Metanephros (tissue), 2 donors: ENCODE measurements at places on chromosomes 11 and 22. TPM values are rescaled to one million over a fixed set of nuclear protein-coding genes. Genes with fewer than 3 reads are reported as not detected.

The C11orf42 gene
- not detected for total RNA-seq

The GGTLC3 gene
- 0.29 TPM for total RNA-seq

The BTG4 gene
- not detected for total RNA-seq

The GGTLC2 gene
- total RNA-seq = 0.29 TPM

The MMP8 gene
- 2.8 TPM for total RNA-seq

The OR52N4 gene
- total RNA-seq = not detected

The MOGAT2 gene
- total RNA-seq = 0.53 TPM

The CLMP gene
- 30.9 TPM for total RNA-seq

The AMPD3 gene
- 11.2 TPM for total RNA-seq

The FERMT3 gene
- 13.4 TPM for total RNA-seq

The CYB561A3 gene
- 25.2 TPM for total RNA-seq

The PHOX2A gene
- not detected for total RNA-seq

The PYGM gene
- total RNA-seq = 136 TPM

The NRXN2 gene
- total RNA-seq = 33.2 TPM

The TLCD5 gene
- total RNA-seq = 8.8 TPM

The ZNF280B gene
- total RNA-seq = 2.0 TPM

The TRIM21 gene
- total RNA-seq = 12.8 TPM

The KCNJ1 gene
- total RNA-seq = 120 TPM

The DNAJB7 gene
- total RNA-seq = not detected

The DERL3 gene
- 2.9 TPM for total RNA-seq

The PRDM11 gene
- total RNA-seq = 27.1 TPM

The RCOR2 gene
- total RNA-seq = 4.1 TPM

The NCF4 gene
- 13.8 TPM for total RNA-seq

The PKDREJ gene
- 0.12 TPM for total RNA-seq

The P4HA3 gene
- 0.58 TPM for total RNA-seq

The SAA1 gene
- total RNA-seq = not detected

The SELENOM gene
- 29.4 TPM for total RNA-seq

The OR2D2 gene
- 0.70 TPM for total RNA-seq

The CCDC89 gene
- 3.7 TPM for total RNA-seq

The EIF3M gene
- total RNA-seq = 328 TPM

The OR5B21 gene
- 0.23 TPM for total RNA-seq

The FOLH1 gene
- total RNA-seq = 9.9 TPM

The BAIAP2L2 gene
- 4.5 TPM for total RNA-seq

The APOA5 gene
- total RNA-seq = not detected

The MIOX gene
- 5.4 TPM for total RNA-seq

The OR8K5 gene
- total RNA-seq = not detected

The GAL3ST1 gene
- total RNA-seq = 27.3 TPM

The ROBO4 gene
- total RNA-seq = 25.2 TPM

The TREH gene
- 2.0 TPM for total RNA-seq

The CTSF gene
- total RNA-seq = 79.2 TPM

The APOL4 gene
- 6.3 TPM for total RNA-seq

The CSRP3 gene
- 84.4 TPM for total RNA-seq

The MMP27 gene
- total RNA-seq = not detected
